Right cardiac atrium (tissue), 5 donors: ENCODE measurements at places on chromosomes 13 and 19.

DNA sequence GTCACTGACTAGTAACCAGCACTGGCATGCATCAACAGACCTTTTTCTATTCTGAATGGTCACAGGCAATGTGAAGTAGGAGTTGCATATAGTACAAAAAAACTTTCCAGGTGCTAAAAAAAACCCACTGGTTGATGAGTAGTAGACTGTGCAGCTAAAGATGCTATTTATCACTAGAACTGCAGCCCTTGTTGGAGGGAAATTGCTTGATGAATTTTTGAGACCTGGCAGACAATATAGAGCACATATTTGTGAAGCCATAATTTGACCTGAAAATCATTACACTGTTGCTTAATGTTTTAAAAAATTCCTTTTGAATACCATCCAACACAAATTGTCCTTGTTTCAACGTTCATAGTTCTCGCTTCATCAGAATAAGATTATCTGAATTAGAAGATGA lies 441.0 kb downstream of the KLF12 start:
- no peak for DNase-seq

- DNase-seq: no peak
Observed at GRCh38 chr19:35991731-35992450, 3.1 kb upstream of the SDHAF1 start.

GRCh38 chr19:35063940-35064818 lies 22.7 kb downstream of the HPN start:
- DNase-seq: no peak

GRCh38 chr13:67318860-67319259 lies 88.7 kb upstream of the PCDH9 start:
- no peak for DNase-seq
